ENCODE measurements at places on chromosomes 7 and 10.

DNA sequence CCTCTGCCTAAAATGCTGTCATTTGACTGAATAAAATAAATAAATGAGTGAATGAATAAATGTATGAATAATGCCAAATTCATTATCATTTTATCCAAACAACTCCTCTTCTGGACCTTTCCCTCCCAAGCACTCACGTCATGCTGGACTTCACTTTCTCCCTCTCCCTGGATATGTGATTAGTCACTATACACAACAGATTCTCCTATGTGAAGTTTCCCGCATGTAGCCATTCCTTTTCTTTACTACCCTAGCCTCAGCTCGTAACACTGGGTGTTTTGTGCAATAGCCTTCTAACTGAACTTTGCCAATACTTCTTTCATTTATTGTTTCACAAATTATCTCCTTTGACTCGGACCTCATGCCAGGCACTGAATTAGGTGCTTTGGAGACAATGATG lies 87.6 kb upstream of the IL6 start:
- DNase-seq = no peak

GRCh38 chr7:158097106-158097452 lies 490.5 kb downstream of the PTPRN2 start:
- no peak for DNase-seq

- no peak for DNase-seq
These were observed 82.9 kb upstream of the PDCD4 start for GRCh38 chr10:110788620-110789385.

GRCh38 chr7:150999497-151000230 lies 8.8 kb downstream of the NOS3 start:
- DNase-seq = no peak

DNA sequence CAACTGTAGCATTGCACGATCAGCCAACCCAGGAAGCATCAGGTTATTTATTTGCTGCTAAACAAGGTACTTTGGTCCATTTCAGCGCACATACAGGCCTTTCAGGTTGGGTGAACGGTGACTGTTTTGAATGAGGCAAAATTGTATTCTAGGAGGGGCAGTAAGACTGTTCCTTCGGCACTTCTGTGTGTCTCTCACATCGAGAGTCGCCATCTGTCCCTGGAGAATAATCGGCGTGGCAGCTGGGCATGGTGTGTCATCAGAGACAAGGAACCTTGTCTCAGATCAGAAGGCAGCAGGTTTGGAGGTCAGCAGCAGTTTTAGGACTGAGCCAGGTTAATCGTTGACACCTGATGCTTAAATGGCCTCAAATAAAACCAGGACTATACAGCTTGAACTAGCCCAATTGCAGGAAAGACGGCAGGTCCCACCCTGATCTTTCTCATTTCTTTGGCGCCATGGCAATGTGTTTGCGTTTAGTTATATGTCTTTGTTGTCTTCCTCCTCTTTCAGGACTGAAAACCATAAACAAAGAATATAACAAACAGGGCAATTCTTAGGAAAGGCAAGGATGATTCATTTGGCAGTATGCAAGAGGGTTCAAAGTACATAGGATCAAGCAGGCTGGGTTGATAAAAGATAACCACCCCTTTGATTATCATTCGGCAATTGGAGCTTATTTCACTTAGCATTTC lies 92.0 kb upstream of the PRR15 start:
- no peak for DNase-seq

GRCh38 chr10:127926455-127926854 lies 19.6 kb downstream of the PTPRE start:
- no peak for DNase-seq

- DNase-seq = no peak
These were observed 35.5 kb upstream of the NCAPG2 start for GRCh38 chr7:158740013-158740656.

- no peak for DNase-seq
These were observed 168.7 kb downstream of the CELF2 start for GRCh38 chr10:11186374-11186773.

GRCh38 chr10:37496061-37496460 lies 361.3 kb downstream of the ZNF248 start:
- no peak for DNase-seq

DNA sequence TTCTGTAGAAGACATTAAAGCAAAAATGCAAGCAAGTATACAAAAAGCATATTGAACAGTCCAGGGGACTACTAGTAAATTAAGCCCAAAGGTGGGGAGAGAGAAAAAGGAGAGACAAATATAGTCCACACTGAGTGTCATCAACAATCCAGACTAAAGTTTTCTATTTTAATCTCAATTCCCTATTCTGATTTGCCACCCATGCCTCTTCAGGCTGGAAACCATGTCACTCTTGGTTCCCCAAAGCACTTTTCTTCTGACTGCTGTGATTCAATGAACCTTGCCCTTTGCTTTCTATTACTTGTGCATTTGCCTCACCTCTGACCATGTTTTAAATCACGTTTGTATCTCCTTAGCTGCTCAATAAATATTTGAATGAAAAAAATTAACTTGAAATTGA lies 95.3 kb upstream of the AOAH start:
- DNase-seq = no peak

GRCh38 chr10:104809288-104810090 lies 168.4 kb downstream of the SORCS3 start:
- DNase-seq = no peak

DNA sequence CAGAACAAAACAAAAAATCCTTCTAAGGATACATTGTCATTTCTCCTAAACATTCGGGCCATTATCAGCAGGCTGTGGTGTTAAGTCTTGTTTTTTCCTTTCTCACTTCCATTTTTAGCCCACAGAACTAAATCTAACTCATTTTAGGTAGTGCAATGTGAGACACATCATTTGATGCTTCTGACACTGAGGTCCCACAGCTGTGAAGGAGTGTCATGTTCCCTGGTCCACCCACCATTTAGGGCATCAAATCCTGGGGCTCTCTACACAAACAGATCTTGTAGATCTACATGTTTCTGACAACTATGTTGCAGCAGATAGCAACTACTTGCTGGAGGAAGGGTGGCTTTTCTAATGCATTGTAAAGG lies 232.5 kb upstream of the IGFBP3 start:
- DNase-seq = no peak

DNA sequence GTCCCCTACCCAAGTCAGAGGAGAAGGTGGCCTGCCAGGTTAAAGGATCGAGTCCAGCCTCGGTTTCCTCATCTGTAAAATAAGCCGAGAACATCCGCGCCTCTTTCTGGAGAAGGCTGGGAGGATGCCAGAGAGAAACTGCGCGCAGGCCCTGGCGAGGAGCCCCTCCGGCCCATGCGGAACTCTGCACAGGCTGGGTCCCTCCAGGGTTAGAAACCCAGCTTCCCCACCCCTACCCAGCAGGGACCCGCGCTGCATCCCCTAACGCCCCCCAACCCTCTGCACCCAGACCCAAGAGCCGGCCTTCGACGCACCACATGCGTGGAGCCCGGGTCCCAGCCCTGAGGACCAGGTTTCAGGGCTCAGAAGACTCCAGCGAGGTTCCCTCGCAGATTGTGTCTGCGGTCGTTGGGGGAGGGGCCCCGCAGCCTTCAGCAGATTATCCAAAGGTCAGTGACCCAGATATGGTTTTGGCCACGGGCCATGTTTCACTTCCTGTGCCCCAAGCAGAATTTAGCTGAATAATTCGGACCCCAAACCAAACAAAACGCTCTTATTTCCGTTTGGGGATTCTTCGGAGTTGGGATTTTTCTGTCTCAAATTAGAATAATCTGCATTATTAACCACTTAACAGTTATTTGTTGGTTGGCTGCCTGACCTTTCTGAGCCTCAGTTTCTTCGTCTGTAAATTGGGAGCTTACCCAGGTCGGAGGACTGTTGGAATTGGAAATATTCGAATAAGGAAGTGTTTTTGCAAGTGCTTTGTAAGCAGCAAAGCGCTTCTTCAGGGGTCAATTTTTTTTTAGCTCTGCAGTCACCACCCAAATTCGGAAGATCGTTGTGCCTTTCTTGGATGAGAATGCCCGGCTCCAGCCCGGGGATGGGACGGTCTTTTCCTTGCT lies 167.7 kb downstream of the UBE2H start:
- DNase-seq = no peak

DNA sequence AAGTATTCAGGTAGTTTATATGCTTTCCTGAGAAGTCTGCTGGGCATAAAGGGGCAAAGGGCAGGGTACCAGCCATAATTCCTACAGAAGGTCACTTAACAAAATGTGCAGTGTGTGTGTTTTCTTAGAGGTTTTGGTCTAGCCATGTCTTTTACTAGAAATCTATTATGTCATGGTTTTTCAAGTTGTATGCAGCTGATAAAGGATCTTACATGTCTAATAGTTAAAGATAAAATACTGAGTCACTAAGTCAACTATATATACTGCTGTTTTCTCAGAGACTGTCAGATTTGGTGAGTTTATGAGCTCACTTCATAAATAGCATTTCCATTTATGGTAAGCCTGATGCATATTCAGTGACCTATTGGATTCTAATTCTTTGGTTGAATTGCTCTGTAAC lies 7.7 kb downstream of the CASP2 start:
- DNase-seq = no peak

DNA sequence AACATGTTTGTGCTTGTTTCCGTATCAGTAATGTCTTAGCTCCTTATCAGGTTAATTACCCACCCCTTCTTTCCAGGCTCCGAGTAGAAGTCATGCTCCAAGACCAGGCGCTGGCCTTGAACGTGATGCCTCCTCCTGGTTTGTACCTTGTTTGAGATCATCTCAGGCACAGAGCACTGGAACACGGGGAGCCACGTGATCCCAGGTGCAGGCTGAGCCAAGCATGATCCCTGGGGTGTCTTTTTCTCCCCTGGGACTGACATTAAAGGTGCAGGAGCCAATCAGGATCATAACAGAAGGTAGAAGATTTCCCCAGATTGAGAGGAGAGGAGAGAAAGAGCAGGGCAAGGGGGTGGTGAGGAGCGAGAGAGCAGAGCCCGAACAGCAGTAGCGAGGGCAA lies 626.1 kb upstream of the GALNT17 start:
- DNase-seq = no peak

DNA sequence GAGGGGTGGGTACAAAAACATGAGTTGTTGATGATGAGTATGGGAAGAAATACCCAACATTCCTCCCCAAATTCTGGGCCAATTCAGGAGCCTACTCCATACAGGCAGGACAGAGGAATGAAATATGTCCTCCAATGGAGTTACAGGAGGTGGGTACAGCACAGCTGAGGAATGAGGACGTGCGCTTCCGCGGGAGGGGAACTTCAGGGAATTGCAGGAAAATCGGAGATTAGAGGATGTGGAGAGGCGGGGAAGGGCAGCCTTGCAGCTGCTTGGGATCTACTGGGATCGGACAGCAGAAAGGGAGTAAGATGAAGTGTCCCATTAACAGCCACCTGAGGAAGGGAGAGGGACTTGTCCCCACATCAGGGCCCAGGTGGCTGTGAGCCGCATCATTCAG lies 50.2 kb downstream of the PDIA4 start:
- no peak for DNase-seq

- DNase-seq = no peak
These were observed 13.7 kb upstream of the CPA1 start for GRCh38 chr7:130366564-130366963.

DNA sequence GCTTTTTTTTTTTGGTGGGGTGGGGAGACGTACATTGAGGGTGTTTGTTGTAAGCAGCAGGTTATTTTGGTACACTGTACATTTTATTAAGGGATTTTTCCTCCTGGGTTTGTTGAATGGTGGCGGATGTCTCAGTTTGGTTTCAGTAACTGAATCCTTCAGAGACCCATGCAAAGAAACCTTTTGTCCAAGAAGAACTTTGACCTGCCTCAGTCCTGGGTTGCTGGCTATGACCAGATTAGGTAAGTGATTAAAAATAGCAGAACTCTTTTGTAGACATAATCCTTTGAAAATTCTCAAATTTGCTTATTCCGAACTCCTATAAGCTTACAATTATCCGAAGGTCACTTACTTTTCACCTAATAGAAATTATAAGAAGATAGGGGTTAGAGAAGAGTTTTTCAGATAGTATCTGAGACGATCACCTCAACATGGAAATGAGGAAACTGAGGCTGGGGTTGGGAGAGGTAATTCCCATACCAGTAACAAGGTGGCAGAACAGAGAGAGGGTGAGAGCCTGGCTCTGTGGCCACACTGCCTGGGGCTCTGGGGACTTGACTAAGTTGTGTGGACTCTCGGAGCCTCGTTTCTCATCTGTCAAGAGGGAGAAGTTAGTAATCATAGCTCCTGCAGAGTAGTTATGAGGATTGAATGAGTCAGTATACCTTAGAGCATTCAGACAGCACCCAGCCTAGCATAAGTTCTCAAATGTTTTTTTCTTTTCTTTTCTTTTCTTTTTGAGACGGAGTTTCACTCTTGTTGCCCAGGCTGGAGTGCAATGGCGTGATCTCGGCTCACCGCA lies 87.4 kb downstream of the CCNY start:
- DNase-seq = no peak

- no peak for DNase-seq
These were observed 7.3 kb upstream of the KIAA1217 start for GRCh38 chr10:24201503-24202180.

DNA sequence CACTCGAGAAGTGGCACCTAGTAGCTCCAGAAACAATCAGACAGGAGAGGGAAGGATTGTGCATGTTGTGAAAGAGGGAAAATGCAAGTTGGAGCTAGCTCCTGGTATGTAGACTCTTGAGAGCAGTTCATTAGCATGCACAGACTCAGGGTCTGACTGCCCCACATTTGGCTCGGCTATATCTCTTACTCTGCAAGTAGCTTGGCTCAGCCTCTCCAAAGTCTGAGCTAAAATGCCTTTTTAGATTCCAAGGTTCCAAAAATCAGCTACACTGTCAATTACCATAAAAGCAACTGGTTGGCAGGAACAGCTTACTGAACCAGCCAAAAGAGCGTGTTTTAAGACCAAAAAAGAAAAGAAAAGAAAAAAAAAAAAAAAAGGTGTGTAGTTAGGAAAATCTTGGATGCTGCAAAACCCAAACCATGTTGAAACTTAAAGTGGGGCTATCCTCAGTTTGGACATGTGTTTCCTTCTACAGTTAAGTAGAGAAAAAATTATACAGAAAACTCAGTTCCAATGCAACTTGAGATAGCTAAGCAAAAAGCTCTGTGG lies 65.5 kb downstream of the MKX start:
- no peak for DNase-seq

- no peak for DNase-seq
These were observed 782.1 kb upstream of the LRRN3 start for GRCh38 chr7:110308791-110309190.

- no peak for DNase-seq
These were observed 5.4 kb downstream of the CAV1 start for GRCh38 chr7:116530107-116530820.

GRCh38 chr7:80679921-80680907 lies 41.8 kb downstream of the CD36 start:
- DNase-seq = no peak

DNA sequence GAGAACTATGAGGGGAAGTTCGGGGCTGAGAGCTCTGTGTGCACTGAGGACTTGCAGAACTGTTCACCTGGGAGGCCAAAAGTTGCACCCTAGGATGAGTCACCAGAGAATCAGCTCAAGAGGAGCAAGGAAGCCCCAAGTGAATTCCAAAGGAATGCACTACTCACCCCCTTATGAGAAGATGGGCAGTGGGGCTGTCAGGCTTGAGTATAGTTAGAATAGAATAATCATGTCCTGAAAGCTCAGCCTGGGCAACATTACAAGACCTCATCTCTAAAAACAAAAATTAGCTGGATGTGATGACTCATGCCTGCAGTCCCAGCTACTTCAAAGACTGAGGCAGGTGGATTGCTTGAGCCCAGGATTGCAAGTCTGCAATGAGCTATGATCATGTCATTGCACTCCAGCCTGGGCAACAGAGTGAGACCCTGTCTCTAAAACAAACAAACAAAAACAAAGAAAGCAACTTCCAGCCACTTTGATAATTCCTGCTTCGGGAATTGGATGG lies 30.0 kb downstream of the MAP3K8 start:
- DNase-seq = no peak
